ENCODE measurements at places on chromosomes 5 and 9.

DNA sequence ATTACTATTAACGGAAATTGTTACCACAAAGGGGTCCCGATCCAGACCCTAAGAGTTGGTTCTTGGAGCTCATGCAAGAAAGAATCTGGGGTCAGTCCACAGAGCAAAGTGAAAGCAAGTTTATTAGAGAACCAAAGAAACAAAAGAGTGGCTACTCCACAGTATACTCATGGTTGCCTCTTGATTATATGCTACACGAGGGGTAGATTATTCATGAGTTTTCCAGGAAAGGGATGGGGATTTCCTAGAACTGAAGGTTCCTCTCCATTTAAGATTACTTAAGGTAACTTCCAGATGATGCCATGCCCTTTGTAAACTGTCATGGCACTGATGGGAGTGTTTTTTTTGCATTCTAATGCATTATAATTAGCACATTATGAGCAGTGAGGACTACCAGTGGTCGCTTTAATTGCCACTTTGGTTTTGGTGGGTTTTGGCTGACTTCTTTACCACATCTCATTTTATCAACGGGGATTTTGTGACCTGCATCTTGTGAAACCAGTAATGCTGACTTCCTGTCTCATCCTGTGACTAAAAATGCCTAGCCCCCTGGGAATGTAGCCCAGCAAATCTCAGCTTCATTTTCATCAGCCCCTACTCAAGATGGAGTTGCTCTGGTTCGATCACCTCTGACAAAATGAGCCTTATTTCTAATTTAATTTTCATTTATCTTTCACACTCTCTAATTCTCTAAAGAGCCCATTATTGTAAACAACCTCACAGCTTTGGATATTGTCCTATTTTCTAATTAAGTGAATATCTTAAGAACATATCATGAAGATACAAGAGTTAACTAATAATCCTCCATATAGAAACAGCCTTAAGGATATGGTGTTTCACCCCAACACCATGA lies 336.3 kb downstream of the RASEF start:
- no peak for DNase-seq

- no peak for DNase-seq
Measured at GRCh38 chr9:87554976-87555375, 57.3 kb downstream of the DAPK1 start.

- DNase-seq, result peak; percentile 10
Measured at GRCh38 chr9:7150153-7150890, 392.5 kb downstream of the KDM4C start.

DNA sequence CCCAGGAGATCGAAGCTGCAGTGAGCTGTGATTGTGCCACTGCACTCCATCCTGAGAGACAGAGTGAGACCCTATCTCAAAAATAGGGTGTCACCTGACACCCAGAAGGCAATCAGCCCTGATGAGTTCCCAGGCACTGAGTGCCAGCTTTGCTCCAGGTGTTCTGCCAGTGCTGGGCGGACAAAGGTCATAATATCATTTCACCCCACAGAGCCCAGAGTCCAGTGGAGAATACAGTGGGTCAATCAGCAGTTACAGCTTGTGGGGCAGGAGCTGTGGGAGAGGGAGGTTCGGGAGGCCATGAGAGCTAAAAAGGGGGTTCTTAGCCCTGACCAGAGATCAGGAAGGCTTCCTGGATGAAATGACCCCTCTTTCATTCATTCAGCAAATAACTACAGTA lies 24.4 kb upstream of the SH3RF2 start:
- no peak for DNase-seq

DNA sequence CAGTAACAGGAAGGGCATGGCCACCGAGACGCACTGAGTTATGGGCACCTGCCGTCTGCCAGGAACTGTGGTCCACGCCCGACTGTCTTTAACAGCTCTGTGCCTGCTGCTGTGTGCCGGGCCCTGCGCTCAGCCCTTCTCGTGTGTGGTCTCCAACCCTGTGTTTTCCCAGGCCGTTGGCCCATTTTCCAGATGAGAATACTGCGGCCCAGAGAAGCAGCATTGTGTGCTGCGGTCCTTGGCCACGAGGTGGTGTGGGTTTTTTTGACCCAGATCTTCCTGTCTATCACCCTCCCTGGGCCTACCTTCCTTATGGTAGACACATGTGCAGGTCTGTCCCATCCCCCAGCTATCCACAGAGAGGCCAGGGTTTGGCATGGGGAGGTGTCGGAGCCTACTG lies 47.0 kb downstream of the RXRA start:
- DNase-seq, result no peak

DNA sequence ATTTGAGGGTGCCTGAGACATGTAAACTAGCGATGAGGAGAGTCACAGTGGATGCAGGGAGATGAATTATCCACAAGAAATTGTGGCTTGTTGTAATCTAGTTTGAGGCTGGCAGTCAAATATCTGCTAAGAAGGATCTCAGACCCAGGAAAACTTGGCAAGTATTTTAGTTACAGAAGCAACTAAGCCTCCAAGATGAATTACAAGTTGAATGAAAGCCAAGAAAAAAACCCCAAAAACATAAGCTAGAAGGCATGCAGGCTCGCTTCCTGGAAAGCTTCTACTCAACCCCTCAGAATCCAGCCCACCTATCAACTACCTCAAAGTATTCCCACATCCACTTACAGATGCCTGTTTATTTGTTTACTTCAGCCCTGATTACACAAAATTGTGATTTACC lies 696.9 kb downstream of the MAT2B start:
- DNase-seq, result no peak

- DNase-seq, result no peak
Measured at GRCh38 chr5:115033861-115034260, 135.8 kb downstream of the TRIM36 start.

DNA sequence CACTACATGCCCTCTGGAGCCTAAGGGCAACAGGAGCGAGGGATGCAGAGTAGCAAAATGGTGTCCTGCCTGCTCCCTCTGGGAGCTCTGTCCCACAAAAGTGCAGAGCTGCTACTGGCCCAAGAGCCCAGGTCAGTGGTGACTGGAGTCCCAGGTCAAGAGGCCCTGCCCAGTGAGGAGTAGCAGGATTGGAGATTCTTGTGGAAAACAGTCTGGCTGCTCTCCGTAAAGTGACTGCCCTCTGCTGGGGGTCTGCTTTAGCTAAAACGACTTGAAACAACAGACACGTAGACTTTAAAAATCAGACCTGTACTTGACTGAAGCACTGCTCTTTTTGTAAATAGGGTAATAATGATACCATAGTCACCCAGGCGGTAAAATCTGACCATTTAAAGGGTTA lies 917.0 kb downstream of the MAT2B start:
- DNase-seq, result no peak

DNA sequence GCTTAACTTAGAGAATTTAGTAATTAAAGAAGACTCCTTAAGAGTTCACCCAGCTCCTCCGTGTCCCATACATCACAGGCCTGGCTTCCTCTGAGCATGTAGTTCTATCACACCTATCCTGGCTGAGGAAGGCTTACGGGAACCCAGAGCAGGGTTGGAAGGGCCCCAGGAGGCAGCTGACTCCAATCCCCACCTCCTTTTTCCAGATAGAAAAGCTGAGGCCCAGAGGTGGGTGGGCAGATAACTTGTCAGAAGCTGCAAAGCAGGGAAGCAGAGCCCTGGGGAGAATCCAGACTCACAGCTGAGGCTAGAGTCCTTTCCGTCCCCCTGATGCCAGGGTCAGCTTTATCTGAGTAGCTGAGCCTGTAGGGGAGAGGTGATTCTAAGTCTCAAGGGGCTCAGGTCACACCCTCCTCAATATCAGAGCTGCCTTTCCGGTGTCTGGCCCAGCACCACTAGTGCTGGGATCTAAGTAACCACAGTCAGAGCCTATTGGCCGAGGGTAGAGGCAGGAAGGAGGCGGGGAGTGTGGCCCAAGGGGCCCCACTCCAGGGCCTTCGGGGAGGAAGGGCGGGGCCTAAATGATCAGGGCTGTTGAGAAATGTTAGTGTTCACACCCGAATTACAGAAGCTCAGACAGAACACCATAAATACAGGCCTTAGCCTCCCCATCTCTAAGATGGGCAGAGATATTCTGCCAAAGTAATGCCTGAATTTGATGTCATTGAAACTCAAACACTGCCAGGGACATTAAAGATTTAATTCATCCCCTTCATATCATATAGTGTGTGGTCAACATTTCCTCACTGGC lies 9.9 kb downstream of the CCDC69 start:
- peak; percentile 83 for DNase-seq

DNA sequence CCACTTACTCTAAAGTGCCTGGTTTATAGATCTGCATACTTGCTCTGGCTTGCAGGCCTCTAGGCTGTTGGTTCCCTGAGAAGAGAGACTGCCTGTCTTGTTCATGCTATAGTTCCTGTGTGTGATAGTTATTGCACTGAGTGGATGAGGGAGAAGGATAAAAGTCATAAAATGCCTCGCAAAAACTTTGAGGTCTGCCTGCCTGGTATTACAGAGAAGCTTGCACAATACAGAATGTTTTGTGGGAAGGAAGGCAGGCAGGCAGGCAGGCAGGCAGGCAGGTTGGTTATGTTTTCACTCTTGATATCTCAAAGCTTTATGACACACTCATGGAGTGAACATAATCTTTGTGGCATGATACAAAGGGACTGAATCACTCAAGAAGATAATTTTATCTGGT lies 287.1 kb downstream of the SLIT3 start:
- no peak for DNase-seq

DNA sequence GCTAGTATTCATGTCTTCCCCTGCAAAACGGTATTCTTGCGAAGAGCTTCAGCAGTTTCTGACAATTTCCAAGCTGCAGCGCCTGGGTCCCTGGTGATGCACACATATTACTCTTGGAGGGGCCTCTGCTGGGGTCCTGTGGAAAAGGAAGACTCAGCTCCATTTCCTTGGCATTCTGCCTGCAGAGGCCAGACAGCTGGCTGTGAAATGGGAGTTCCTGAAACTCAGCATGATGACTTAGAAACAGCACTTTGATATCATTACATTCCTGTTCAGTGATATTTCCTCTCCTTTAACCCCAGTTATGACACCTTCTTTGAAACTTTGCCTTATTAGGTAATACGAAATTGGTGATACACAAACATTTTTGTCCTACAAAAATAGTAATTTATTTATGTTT lies 98.5 kb downstream of the APBA1 start:
- no peak for DNase-seq

GRCh38 chr5:96177303-96177869 lies 215.7 kb upstream of the ELL2 start:
- no peak for DNase-seq

- no peak for DNase-seq
Measured at GRCh38 chr5:178207183-178207916, 3.0 kb downstream of the HNRNPAB start.

GRCh38 chr9:92590377-92590776 lies 54.6 kb upstream of the ECM2 start:
- no peak for DNase-seq

DNA sequence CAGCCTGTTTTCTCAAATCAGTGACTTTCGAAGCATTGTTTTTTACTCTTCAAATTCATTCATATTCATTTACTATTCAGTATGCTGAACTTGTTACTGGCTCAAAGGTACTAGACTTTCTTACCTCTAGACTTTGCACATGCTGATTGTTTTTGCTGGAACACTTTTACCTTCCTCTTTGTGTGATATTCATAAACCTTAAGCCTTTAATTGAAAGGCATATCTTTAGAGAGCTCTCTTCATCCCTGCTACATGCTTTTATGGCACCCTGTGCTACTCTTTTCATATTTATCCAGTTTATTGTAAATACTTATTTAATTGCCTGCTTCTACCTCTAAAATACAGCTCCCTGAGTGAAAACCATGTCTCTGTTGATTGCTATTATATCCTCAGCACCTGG lies 48.7 kb upstream of the LRRC19 start:
- DNase-seq, result no peak

DNA sequence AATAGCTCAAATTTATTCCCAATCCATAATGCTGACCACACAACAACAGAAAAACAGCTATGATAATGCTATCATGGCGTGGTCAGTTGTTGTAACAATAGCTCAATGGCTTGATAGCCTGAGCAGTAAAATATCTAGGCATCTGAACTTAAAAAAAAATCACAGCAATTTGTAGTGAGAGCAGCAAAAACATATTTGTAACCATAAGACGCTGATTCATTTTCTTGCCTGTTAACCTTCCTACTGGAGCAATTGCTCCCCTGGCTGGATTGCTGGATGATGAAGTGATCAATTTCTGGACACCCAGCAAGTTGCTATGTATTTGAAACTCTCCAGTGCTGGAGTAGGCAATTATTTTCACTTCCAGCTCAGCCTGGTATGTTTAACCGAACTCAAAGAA lies 115.1 kb downstream of the PCSK1 start:
- no peak for DNase-seq

DNA sequence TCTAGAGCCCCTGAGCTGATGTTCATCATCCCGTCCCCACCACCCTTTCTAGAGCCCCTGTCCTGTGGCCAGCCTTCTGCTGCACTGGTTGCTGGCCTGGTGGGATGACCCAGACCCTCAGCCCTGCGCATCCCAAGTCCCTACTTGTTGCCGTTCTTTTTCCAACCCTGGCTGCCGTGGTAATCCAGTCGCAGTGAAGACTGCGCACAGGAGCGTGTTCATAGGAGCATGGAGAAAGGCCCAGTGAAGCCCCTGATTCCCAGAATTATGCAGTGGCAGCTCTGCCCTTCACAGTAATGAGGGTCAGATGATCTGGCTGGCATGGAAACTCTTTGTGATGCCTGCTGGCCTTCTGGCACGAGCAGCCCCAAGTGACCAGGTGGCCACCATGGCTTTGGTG lies 183.3 kb downstream of the CACNA1B start:
- DNase-seq, result no peak

- DNase-seq, result no peak
Measured at GRCh38 chr9:9045572-9045971, 1246.0 kb upstream of the DMAC1 start.

DNA sequence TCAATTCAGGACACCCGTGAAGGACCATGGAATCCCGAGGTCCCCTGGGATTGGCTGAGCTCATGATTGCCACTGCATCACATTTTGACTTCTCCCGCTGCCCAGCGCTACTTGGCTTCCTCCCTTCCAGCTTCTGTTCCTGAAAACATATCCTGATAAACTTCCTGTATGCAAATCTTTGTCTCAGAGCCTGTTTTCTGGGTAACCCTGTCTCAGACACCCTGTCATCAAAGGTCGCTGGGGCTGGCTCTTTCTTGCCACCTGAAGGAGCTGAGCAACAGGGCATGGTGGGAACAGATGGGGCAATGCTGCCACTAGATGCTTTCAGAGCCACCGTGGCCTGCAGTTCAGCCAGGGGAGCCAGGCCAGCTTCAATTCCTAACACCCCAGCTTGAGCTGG lies 154.3 kb upstream of the TBC1D2 start:
- DNase-seq, result no peak

- peak; percentile 65 for DNase-seq
Measured at GRCh38 chr5:177005619-177006264, 837 bp downstream of the UIMC1 start.
